ENCODE measurements at places on chromosomes 11 and 22.

- DNase-seq = no peak
Measured at GRCh38 chr11:43976863-43977262, 34.4 kb downstream of the C11orf96 start.

DNA sequence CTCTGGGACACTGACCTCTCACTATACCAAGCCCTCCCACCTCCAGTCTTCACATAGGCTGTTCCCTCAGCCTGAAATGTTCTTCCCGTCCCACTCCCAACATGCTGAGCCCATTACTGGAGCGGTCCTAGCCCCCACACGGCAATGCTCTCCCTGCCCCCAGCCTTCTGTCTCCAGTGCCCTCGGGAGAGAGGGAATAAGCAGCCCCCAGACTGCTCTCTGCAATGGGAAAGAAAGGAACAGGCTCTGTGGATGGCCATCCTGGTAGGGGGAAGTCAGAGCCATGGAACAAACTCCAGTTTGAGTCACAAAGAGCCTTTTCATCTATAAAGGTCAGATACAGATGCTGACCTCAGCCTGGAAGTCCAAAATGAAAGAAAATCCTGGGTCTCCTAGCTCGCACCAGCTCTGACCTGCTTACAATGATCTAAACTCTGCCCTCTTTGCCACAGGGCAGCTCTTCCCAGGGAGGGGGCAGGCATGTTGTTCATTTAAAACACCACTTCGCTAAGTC lies 62.6 kb downstream of the FLRT1 start:
- no peak for DNase-seq

DNA sequence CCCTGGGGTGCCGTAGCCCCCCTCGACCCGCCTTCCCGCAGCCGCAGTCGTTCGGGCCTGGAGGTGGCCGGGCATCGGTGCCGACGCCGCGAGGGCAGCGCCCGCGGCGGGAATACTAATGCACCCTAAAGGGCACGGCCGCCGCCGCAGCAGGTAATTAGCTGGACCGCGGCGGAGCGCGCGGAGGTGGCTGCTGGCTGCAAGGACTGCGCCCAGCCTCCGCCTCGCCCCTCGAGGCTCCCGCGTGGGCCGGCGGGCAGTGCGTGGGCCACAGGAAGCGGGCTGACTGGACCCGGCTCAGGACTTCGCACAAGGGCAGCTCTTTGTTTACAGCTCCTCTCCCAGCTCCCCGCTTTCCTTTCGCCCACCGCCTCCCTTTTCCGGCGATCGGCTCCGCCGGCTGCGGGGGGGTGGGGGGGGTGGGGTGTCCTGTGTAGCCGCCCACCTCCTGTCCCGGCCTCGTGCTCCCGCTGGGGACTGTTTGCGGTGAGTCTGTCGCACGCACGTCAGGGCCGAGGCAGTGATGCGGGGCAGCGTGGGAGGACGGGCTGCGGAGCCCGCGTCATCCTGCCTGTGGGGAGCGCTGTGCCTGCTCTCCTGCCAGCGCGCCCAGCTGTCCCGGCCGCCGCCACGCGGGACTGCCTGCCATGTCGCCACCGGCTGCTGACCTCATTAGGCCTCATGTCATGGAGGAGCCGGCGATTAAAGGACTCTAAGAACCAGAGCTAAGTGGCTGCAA lies 53.2 kb downstream of the GRIK4 start:
- DNase-seq = no peak

DNA sequence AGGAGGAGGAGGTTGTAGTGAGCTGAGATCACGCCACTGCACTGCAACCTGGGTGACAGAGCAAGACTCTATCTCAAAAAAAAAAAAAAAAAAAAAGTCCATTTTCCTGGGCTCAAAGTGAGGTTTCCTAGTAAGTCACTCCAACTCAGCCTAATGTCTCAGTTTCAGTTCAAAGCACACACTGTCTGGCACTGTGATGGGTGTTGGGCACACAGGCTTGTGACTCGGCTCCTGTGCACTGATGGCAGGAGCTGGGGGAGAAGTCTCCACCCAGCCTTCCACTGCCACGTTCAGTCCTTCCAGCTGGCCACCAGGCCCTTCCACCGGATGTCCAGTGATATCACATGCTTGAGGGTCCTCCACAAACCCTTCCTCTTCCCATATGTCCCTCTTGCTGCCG lies 186.0 kb downstream of the CEP164 start:
- DNase-seq = no peak

DNA sequence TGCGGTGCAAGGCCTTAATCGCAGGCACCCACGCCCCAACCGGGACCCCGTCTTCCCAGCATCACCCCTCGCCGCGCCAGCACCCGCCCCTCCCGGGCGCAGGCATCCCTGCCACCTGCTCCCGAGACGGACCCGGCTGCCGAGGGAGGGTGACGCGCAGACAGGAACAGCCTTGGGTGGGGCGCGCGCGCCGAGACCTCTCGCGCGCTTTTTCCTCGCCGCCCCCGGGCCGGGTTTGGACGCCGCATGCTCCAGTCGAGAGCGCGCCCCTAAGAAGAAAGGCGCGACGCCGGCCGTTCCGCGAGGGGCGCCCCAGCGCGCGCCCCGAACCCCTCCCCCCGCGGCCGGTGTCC lies 504 bp downstream of the CFL1 start:
- no peak for DNase-seq

GRCh38 chr22:37898441-37899181 lies 7.5 kb upstream of the MICALL1 start:
- peak; percentile 60 for DNase-seq

DNA sequence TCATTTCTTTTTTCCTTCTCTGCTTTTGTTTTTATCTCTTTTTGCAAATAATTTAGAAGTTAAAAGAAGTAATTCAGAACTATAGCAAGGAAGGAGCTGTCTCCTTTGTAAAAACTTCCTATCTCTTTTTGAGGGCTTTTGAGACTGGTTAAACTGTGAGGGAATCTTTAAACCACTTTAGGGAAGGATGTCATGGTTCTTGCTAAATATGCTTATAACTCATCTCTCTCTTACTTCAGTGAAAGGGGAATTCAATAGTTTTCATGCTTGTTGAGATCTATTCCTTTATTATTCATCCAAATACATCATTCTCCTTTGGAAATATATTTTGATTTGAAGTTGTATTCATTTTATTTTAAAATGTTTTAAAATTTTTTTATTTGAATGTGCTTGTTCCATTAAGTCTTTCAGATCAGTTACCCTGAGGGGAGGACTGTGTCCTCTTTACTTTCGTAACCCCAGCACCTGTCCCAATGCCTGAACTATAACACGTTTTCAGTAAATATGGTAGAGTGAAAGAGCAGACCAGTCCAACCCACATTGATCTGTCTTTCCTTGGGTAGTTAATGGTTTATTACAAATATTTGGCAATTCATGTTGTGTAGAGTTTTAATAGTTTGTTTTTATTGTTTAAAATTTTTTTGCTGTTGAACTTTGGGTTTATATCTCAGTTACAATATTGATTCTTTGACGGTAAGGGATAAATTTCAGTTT lies 27.5 kb downstream of the AMOTL1 start:
- DNase-seq = no peak

- DNase-seq = peak; percentile 44
Measured at GRCh38 chr11:95450547-95451123, 219.6 kb upstream of the SESN3 start.

DNA sequence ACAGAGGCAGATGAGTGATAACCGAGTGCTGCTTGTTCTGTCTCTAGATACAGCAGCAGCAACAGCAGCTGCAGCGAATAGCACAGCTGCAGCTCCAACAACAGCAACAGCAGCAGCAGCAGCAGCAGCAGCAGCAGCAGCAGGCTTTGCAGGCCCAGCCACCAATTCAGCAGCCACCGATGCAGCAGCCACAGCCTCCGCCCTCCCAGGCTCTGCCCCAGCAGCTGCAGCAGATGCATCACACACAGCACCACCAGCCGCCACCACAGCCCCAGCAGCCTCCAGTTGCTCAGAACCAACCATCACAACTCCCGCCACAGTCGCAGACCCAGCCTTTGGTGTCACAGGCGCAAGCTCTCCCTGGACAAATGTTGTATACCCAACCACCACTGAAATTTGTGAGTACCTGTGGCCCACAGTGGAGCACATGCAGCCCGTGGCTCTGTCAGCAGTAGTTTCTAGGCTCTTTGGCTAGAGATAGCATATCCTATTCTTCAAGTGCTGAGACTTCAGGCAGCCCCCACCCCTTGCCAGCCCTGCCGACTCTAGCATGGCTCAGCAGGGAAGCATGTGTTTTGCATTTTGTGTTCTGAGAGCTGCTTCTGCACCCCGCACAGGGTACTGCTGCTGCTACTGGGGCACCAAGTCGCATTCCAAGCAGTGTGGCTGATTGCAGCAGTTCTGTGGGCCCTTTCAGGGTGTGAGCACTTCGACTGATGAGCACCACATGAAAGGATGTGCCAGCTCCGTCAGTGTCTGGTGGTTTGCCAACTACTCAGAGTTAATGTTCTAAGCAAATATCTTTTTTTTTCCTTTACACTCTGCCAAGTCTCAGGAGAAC lies 59.2 kb downstream of the MED15 start:
- DNase-seq = peak; percentile 72

GRCh38 chr22:37557321-37558001 lies 2.8 kb upstream of the CDC42EP1 start:
- peak; percentile 80 for DNase-seq

Data from stomach (tissue), 19 donors.